ENCODE measurements at places on chromosomes 13 and 19.
A peak's percentile ranks its signal among the peaks of the same experiment; 100 is the strongest.

- DNase-seq: no peak
Observed at GRCh38 chr19:38316477-38317067, 825 bp upstream of the YIF1B start.

DNA sequence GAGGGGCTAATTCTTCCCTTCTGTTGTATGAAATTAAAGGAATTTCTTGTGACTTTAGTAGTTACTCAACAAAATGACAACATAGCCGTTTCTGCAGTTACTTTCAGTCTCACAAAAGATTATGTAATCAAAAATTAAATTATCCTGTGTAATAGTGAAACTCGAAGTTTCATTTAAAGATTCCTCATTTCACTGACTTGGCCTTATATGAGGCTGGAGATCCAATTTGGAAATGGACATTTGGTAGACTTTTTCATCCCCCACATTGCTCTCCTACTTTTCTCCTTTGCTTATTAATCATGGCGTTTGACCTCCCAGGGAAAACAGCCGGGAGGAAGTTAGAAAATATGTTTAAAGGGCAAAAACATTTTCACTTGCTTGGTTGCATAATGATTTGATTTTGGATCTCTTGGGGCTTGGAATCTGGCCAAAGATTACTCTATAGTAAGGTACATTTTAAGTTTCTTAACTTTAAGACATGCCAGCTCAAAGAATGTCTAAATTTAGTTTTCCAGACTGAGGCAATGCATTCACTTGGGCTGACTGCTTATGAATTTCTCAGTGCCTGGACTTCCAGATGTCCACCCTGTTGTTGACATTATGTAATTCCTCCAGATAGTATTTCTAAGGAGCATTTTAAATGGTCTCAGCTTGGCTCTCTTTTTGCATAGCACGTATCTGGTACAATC is 1364.9 kb upstream of the MIR17HG start:
- no peak for DNase-seq

- no peak for DNase-seq
Observed at GRCh38 chr13:110687736-110688135, 18.2 kb downstream of the CARS2 start.

DNA sequence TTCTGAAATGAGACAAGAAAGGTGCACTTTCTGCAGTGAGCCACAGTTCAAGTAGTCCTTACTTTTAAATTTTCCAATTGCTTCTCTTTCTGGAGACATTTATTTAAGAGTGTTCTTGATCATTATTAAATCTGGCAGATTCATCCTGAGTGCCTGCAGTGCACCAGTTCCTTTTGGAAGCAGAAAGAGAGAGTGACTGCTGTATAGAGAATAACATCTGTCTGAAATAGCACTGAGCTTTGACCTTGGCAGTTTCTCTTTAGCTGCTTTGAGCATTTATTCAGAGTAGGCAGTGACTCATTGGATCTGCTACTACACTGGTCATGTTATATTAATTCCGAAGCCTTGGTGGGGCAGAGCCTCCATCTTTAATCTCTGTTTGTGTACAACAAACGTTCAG is 1373.7 kb downstream of the PCDH9 start:
- no peak for DNase-seq

- DNase-seq: no peak
Observed at GRCh38 chr13:50531917-50532899, 311.3 kb downstream of the DLEU7 start.

- DNase-seq: no peak
Observed at GRCh38 chr13:24759197-24759596, 4.8 kb upstream of the RNF17 start.

DNA sequence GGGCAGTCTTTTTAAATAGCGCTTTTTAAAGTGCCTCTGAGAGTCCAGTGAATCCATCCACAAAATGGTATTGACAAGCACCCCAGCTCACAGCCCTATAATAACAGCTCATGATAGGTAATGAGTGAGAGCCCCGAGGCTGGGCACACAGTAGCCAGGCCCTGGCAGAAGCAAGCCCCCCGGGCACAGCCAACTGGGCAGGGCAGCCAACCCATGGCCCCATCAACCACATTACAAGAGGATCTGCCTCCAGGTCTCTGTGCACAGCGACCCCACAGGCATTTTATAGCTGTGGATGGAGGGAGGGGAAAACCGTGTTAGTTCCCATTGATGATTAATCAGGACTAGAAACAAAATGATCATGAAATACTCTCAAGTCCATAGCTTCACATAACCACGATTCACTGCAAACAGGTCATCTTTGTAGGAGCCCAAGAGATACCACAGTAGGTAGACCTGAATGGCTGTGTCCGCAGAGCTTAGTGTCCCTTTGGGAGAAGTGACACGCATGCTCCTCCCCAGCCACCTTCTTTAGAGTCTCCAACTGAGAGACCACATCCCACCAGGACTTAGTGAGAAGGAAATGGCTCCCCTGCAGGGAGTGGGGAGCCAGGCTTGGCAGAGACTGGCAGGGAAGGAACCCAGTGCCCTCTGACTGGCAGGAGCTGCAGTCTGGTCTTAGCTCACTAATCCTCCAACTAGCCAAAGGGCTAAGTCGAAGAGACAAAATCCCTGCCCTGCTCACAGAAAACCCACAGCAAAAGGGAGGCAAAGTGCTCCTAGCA is 4.3 kb upstream of the VSTM2B start:
- DNase-seq: no peak

DNA sequence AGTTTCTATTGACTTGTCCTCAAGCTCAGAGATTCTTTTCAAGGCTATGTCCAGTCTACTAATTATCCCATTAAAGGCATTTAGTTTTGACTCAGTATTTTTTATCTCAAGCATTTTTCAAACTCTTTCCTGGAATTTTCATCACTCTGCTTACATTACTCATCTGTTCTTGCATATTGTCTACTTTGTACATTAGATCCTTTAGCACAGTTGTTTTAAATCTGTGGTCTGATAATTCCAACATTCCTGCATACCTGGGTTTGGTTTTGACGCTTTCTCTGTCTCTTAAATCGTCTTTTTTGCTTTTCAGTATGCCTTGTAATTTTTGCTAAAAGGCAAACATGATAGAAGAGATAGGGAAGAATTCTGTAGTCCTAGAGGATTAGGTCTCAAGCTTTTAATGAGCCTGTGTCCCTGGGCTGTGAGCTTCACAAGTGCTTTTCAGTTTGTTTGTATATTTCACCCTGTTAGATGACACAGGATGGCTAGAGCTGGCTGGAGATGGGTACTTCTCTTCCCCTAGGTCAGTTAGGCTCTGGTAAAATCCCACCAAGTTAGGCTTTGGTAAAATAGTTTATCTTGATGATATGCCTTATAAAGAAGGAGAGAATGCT is 46.1 kb upstream of the GPC6 start:
- DNase-seq: no peak

DNA sequence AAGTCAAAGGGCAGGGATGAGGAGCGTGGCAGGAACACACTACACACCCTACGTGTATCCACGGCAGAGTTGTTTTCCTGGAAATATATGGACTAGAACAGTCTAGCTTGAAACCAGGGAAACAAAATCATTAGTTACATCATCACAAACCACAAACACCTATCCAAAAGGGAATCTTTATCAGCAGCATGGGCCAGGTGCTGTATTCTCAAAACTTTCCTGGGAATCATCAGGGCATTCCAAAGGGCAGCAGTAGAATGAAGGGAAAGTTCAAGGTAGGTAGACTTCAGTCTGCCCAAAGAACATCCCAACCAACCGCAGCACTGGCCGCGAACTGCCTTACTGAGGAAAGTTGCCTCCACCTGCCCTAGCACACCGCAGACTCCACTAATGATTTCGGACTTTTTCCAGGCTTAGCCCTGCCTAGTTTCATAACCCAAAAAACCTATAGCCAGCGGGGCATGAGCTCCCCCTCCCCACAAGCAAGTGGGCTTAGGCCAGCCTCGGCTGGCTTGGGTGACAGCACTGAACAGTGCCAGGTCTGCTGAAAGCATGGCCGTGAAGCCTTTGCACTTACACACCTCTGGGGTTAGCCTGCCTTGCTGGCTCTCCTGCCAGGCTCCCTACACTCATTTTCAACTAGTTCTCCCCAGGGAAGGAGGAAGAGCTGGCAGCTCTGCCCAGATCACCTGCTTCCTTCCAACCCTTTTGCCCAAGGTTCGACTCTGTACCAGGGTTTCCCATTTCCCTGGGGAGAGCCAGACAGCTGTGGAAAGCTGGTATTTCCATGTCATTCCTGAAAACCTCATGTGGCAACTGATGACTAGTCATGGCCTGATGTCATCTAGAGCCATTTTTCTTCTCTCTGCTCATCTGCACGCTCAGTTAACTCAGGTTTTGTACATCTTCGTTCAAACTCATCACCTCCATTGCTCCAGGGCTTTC is 77.3 kb upstream of the UBAC2 start:
- DNase-seq: no peak

- no peak for DNase-seq
Observed at GRCh38 chr13:44976949-44977583, 12.2 kb downstream of the NUFIP1 start.

DNA sequence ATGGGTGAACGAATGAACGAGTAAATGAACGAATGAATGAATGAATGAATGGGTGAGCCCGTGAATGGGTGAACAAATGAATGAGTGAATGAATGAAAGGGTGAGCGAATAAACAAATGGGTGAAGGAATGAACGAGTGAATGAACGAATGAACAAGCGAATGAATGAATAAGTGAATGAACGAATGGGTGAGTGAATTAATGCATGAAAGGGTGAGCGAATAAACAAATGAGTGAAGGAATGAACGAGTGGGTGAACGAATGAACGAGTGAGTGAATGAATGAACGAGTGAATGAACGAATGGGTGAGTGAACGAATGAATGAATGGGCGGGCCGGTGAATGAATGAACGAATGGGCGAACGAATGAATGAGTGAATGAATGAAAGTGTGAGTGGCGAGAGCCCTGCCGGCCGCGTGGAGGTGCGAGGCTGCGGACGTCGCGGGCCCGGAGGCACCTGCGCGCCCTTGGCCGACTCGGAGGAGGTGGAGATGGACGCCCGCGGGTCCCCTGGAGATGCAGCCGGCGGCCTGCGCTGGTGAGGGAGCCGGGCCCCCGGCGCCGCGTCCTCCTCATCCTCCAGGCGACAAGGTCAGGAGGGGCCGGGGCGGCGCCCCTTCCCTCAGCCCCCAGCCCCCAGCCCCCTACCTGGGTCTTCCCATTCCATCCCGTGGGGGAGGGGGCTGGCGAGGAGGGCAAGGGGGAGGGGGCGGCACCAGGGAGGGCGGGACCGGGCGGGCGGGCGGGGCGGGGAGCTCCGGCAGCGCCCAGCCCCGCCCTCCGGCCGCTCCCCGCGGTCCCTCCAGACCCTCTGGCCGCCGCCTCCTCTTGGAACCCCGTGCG is 15.4 kb downstream of the ANKRD24 start:
- DNase-seq: no peak

DNA sequence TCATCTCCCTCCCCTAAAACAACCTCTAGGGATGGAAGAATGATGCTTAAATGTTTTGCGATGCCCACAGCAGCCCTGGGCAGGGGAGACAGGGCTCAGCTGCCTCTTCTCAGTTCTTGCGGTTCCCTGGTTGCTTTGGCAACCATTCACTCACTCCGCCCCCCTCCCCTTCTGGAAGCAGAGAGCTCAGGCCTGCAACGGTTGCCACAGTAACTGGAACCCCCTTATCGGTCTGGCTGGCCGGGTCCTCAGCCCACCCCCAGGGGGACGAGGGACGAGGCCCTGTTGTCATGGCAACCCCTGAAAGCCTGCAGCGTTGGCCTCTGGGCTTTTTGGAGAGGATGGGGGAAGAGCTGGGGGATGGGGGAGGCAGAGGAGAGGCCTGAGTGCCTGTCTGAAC is 19.5 kb downstream of the NOVA2 start:
- DNase-seq: no peak

- no peak for DNase-seq
Observed at GRCh38 chr13:113995051-113995601, 21.2 kb upstream of the C13orf46 start.

DNA sequence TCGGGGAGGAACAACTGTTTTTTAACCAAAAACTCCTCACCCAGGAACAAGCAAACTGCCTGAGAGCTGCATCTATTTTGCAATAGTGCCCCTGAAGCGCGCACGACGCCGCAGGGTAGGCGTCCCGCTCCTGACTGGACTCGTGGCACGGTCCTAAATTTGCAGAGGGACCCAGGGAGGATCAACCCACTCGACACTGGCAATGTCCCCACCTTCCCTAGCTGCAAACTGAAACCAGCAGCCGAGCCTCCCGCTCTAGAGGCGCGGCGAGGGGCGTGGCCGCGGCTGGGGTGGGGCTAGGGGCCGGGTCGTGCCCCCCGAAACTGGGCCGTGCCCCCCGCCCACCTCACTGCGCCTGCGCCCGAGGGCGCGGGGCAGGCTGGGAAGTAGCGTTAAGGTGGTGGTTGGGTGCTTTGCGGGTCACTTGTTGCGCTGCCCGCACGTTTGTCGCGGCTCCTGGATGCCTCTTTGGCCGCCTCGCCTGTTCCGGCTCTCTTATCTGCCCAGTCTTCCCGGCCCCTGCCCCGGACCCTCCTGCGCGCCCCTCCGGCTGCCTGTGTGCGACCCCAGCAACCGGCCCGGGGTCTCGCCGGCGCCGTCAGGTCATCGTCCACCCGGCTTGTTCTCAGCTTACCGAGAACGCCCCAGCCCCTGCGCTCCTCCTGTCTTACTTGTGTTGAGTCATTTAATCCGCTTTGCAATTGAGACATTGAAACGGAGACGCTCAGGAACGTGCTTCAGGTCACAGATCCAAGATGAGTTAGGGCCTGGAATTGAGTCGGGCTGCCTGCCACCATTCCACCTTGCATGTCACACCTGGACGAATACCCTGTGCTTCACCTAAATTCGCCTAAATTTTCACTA is 37.9 kb upstream of the LSM14A start:
- peak; percentile 93 for DNase-seq
